EH (cell line): ENCODE measurements at places on chromosomes 12 and 14.
A peak's percentile ranks its signal among the peaks of the same experiment; 100 is the strongest.

GRCh38 chr12:25041006-25041741 is 92.3 kb upstream of the BCAT1 start:
- no peak for DNase-seq

- DNase-seq = no peak
Measured at GRCh38 chr12:78490861-78491260, 373.7 kb upstream of the SYT1 start.

DNA sequence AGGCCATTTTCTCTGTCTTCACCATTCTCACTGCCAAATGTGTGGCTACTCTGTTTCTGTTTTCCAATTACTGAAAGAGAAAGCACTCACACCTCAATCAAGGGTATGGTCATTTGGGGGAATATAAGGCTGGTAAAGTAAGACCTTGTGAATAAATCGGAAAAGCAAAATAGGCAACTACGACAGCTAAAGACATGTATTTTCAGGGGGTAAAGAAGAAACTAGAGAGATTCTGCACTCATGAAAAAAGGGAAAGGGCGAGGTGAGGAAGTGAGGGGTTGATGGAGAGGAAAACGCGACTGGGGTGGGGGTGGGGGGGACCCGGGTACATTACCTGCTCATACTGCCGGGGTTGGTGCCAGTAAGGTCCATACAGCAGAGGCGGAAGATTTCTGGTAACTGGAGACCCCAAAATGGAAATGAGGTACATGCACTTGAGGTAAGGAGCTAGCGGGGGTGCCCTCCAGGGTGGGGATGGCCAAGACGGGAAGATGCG is 19.3 kb downstream of the CHD8 start:
- DNase-seq = peak; percentile 1

- DNase-seq = peak; percentile 95
Measured at GRCh38 chr14:21071225-21072030, 1.3 kb downstream of the ARHGEF40 start.

- no peak for DNase-seq
Measured at GRCh38 chr14:25836636-25837035, 761.2 kb downstream of the NOVA1 start.

DNA sequence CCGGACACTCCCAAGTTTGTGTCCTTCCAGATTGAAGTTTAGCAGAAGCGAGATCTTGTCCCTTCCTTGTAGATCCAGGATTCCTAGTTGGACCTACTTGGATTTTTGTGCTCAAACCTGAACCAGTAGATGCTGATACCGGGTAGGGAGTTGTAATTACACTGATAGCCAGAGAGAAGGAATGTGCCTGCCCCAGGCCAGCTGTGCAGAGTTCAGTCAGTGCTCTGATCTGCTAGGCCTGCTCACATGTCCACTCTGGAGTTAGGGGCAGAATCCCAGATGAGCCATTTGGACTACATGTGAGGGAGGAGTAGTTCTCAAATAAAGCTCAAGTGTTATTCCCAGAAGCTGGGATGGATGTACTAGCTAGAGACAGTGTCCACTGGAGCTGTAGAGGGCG is 65.7 kb downstream of the PRKCH start:
- DNase-seq = no peak

DNA sequence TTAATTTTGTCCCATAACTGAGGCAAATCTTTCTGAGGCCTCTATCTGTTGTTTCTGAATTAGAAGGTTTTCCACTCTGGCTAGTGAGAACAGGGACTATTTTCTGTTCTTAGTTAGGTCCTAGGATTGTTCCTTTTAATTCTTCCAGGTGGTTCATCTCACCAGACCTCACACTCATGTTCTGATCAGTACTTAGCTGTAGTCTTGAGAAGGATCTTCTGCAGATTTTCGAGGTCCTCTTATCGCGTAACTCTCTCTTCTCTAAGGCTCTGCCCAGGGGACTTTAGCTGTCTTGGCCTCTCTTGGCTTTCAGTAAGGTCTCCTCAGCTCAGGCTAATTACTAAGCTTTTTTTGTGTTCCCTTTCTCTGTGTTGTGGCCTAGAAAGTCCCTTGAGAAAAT is 201.1 kb downstream of the ETNK1 start:
- no peak for DNase-seq
